Stimulated activated CD4-positive, alpha-beta T cell treated with anti-CD3 and anti-CD28 coated beads, Interleukin-1b, Interleukin-23, amount 100 ng/mL, for 24 hours (primary cell): ENCODE measurements at places on chromosomes 5 and 9.
A peak's percentile ranks its signal among the peaks of the same experiment; 100 is the strongest.

- no peak for DNase-seq
These were observed 51.7 kb downstream of the CPLANE1 start for GRCh38 chr5:37197340-37198050.

GRCh38 chr9:95003689-95004410 is 277.4 kb downstream of the AOPEP start:
- no peak for DNase-seq

GRCh38 chr5:105630803-105631202 is 2039.9 kb downstream of the EFNA5 start:
- DNase-seq = no peak

- no peak for DNase-seq
These were observed 158.7 kb upstream of the IER5L start for GRCh38 chr9:129336601-129337331.

GRCh38 chr5:107900721-107901120 is 230.0 kb upstream of the EFNA5 start:
- DNase-seq = no peak

DNA sequence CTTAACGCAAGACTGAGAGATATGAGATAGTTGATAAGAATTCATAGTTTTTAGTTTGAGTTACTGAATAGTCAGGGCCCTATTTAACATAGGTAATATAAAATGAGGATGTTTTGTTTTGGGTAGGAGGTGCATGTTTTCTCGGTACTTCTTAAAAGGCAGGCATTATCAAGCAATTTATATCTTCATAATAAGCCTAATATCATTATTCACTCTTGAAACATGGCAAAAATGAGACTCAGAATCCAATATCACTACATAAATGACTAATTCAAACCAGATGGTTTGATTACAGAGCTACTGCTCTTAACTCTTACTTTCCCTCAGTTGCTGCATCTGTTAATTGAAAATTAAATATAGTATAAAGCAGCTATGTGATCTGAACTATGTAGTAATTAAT is 2038.7 kb downstream of the EFNA5 start:
- DNase-seq = no peak

DNA sequence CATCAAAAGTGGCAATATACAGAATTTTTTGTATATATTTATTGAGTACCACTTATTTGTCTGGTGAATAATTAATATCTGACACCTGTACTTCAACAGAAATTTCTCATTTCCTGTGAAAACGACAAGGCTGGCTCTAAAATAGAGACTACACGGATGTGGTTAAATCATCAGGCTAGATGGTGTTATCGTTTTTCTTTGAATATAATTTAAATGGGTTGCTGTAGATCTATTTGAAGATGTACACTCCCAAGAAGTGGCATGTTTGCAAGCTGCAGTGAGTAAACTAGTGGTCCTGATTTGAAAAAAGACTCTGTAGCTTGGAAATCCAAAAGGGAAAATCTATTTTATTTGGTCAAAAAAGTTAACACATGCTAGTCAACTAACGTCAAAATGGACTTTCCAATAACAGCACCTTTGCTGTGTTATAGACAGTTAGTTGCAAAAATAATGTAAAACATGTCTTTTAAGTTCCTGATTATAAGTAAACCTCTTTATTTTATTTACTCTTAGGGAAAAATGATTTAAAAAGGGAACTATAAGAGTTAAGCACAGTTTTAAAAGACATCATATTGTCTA is 13.8 kb downstream of the ST8SIA4 start:
- DNase-seq = no peak

- DNase-seq = no peak
These were observed 317.3 kb upstream of the PRR16 start for GRCh38 chr5:120146787-120147186.

DNA sequence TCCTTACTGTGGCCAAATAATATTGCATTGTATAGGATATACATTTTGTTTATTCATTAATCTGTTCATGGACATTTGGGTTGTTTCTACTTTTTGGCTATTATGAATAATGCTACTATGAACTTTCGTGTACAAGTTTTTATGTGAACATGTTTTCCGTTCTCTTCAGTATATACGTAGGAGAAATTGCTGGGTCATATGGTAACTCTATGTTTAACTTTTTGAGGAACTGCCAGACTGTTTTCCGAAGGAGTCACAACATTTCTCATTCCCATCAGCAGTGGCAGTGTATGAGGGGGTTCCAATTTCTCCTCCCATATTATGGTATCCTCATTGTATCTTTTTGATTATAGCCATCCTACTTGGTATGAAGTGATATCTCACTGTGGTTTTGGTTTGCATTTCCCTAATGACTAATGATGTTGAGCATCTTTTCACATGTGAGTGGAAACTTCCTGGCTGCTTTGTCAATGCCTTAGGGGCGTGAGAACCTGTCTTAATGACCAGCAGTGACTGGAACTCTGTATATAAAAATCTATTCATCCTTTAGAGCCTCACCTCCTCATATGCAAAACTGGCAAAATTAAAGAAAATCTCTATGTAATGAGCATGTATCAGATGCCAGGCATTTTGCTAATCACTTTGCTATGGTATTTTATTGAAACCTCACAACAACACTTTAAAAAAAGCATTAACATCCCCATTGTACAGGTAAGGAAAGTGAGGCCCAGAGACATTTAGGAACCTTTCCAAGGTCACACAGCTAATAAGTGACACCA is 47.8 kb upstream of the TGFBR1 start:
- no peak for DNase-seq

- no peak for DNase-seq
These were observed 288.0 kb downstream of the IZUMO3 start for GRCh38 chr9:24257726-24258125.

DNA sequence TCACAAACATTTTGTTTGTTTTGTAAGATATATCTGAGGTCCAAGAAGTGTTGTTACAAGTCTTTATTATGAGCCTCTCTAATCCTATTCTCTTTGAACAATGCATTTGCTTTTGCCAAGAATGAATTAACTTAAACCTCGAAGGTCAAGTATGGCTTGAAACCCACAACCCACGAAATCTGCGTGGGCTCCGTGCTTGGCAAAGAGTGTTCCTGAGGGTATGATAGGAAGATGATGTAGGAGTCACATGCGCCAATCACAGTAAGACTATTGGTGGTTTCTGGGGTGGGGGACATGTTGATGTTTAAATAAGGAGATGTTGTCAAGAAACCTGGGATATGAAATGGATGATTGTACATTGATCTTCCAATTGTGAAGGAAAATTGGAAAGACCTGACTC is 330.8 kb upstream of the RFX3 start:
- no peak for DNase-seq

DNA sequence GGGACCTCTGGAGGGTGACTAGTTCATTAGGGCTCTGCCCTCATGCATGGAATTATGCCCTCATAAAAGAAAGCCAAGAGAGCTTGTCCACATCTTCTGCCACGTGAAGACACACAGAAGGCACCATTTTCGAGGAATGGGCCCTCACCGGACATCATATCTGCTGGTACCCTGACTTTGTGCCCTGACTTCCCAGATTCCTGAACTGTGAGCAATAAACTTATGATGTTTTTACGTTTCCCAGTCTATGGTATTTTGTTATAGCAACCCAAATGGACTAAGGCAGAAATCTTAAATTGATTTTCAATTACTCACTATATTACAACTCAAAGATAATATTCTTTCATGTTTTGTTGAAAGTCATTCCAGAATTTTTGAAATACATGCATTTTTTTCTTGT is 163.8 kb upstream of the PAPPA start:
- DNase-seq = no peak

DNA sequence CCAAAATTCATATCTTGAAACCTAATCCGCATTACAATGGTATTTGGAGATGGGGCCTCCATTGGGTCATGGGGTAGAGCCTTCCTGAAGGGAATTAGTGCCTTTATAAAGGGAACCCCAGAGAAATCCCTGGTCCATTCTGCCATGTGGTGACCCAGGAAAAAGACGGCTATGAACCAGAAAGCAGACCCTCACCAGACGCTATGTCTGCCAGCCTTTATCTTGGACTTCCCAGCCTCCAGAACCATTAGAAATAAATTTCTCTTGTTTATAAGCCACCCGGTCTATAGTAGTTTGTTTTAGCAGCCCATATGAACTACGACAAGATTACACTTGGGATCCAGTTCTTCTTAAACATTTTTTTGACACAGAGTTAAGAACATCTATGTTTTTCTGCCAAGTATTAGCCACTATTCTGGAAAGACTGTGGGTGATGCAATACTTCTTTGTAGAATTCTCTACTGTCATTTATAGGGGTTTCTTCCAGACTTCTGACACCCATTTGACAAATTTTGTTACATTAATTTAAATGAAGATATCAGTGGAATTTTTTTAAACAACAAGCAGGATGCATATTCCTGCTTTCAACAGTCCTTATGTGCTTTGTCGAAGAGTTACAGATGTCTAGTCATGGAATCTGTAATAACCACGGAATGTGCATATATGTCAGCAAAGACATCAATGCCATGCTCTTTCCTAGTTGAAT is 572.4 kb downstream of the NR2F1-AS1 start:
- no peak for DNase-seq

DNA sequence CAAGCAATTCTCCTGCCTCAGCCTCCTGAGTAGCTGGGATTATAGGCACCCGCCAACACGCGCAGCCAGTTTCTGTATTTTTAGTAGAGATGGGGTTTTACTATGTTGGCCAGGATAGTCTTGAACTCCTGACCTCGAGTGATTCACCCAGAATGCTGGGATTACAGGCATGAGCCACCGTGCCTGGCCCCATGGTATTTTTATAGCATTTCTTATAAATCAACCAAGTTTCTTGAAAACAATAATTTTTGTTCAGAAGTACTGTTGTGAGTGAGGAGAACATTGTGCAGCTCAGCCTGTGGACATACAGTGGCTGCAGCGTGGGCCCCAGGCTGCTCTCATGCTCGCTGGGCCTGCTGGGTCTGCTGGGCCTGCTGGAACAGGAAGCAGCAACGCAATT is 45.3 kb downstream of the MAP1B start:
- DNase-seq = no peak

DNA sequence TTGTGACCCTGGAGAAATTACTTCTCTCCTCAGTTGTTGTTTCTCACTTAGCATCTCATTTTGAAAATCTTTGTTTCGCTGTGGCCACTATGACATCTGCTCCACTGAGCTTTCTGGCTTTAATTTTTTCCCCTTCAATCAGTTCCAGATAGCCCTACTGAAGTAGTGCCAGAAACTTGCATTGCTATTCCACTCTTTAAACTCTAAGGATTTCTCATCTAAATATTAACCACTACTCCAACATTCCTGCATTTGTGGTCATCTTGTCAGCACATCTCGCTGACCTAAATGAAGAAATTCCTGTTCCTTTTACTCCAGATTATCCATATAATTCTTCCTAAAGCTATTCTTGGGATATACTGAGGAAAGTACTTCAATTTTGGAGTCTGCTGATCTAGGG is 15.3 kb upstream of the NOL6 start:
- no peak for DNase-seq

DNA sequence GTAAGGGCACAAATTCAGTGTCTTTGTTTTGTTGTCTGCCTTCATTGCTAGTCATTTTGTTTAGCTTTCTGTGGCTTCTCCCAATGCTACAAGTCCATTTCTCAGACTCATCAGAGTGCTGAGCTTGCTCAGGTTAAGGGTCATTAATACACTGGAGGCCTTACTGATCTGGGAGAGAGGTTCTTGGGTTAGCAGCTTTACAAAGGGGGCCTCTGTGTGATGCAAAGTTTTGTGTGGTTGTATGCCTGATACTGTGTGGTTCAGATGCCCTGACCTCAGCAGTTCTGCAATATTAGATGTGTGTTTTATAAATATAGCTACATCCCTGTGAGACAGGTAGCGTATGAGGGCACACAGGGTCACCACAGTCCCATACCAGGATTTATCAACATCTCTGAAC is 34.8 kb upstream of the SMARCA2 start:
- no peak for DNase-seq

DNA sequence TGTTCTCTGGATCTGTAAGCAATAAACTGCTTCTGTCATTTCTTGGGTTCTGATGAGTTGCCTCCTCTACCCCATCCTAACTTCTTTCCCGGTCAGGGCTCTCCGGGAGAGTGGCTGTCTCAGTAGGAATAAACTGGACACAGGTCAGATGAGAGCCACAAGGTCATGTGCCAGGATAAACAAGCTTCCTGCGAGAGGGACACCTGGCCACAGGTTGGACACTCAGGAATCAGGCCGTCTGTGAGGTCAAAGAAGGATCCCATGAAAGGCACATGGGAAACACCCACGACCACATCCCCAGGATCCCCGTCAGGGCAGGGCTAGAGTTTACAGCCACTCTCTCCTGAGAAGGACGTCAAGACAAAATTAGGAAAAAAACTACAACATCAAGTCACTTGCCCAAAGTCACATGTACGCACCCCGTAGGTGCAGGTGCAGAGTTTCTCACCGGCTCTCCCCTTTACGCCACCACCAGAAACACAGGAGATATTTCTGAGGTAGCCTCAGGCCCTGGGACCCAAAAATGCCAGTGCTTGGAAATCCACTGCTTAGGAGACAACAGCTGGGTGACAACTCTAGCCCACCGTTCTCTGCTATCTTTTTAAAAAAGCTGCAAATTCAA is 28.7 kb downstream of the CCT5 start:
- no peak for DNase-seq

- no peak for DNase-seq
These were observed 111.2 kb upstream of the IL12B start for GRCh38 chr5:159441441-159441840.

DNA sequence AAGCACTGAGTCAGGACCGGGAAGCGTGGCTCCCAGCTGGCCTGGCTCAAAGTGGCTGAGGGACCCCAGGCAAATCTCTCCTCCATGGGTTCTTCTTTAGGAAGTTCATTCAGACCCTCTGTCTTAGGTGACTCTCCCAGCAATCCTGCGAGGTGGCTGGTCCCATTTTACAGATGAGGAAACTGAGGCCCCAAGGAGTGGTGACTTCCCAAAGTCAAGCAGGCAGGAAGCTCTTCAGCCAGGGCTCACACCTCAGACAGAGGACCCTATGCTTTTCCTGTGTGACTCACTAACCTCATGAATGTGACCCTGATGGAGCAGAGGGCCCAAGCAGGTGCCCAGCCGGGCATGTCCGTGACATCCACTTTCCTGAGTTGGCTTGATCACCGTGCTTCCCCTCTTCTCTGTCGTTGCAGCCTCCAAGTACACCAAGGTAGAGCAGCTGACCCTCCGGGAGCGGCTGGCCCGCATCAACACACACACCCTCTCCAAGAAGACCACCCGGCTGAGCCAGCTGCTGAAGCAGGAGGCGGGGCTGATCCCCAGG is 36.5 kb downstream of the ARHGEF37 start:
- DNase-seq = no peak

GRCh38 chr9:114291064-114291474 is 31.8 kb upstream of the ORM1 start:
- peak; percentile 42 for DNase-seq

DNA sequence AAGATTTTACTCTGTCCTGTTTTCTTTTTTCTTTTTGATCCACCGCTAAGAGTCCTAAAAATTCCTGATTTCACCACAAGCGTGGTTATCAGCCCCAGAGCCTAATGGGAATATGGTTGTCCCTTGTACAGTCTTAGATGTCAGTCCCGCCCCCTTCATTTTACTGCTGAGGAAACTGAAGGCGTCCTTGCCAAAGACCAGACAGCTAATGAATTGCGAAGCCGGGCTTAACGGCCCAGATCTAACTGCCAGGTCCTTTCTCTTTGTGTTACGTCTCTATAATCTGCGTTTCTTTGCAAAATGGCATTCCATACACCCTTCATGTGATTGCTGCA is 497 bp downstream of the NSA2 start:
- peak; percentile 1 for DNase-seq
